ENCODE measurements at places on chromosomes 4 and X. TPM values are rescaled to one million over a fixed set of nuclear protein-coding genes. Genes with fewer than 3 reads are reported as not detected.

Gene SYTL4
- total RNA-seq, result 14.2 TPM

Gene EDA
- 2.4 TPM for total RNA-seq

Gene HSFX1
- total RNA-seq, result 0.36 TPM

Gene CLIC2
- 0.56 TPM for total RNA-seq

Gene SEC31A
- 244 TPM for total RNA-seq

Gene RAB39B
- total RNA-seq, result under 0.01 TPM

Gene LINC00632
- 1.1 TPM for total RNA-seq

Gene PIR
- 285 TPM for total RNA-seq

All from endothelial cell of coronary artery (primary cell).